WTC11 (cell line): ENCODE measurements at places on chromosomes 12 and 14.
A peak's percentile ranks its signal among the peaks of the same experiment; 100 is the strongest.

GRCh38 chr14:103624860-103625259, 4.2 kb upstream of the KLC1 start:
- H3K27me3 ChIP-seq, result no peaks in the 10 kb centered on the region
- no peak overlapping the region for H3K27ac ChIP-seq
- H3K4me1 ChIP-seq, result peaks cover 8% of the 10 kb centered on the region; the same call in 1 of the 2 replicates
- no peak overlapping the region for H3K4me3 ChIP-seq

- H3K36me3 ChIP-seq, result peaks cover 20% of the 10 kb centered on the region
- H3K27me3 ChIP-seq, result no peaks in the 10 kb centered on the region
- H3K4me3 ChIP-seq, result no peak overlapping the region
- H3K4me1 ChIP-seq, result peaks cover 14% of the 10 kb centered on the region
- DNase-seq, result no peak
These were observed 465.3 kb upstream of the RGS6 start for GRCh38 chr14:71466946-71467345.

GRCh38 chr12:120199595-120200306, 1.2 kb downstream of the RPLP0 start:
- H3K27ac ChIP-seq, result peak overlapping the region; percentile 99
- peaks cover 27% of the 10 kb centered on the region for H3K4me1 ChIP-seq
- H3K27me3 ChIP-seq, result no peaks in the 10 kb centered on the region
- DNase-seq, result no peak

- no peaks in the 10 kb centered on the region for H3K36me3 ChIP-seq
- H3K27ac ChIP-seq, result no peak overlapping the region
- peaks cover 37% of the 10 kb centered on the region for H3K27me3 ChIP-seq
- peaks cover 24% of the 10 kb centered on the region for H3K4me1 ChIP-seq
- no peak for DNase-seq
These were observed 1.2 kb upstream of the LRRK2 start for GRCh38 chr12:40223646-40224045.

GRCh38 chr12:50129290-50129689, 17.3 kb downstream of the COX14 start:
- H3K4me3 ChIP-seq, result no peak overlapping the region
- H3K36me3 ChIP-seq, result peaks cover 41% of the 10 kb centered on the region
- H3K27ac ChIP-seq, result no peak overlapping the region
- H3K27me3 ChIP-seq, result no peaks in the 10 kb centered on the region
- no peaks in the 10 kb centered on the region for H3K4me1 ChIP-seq

DNA sequence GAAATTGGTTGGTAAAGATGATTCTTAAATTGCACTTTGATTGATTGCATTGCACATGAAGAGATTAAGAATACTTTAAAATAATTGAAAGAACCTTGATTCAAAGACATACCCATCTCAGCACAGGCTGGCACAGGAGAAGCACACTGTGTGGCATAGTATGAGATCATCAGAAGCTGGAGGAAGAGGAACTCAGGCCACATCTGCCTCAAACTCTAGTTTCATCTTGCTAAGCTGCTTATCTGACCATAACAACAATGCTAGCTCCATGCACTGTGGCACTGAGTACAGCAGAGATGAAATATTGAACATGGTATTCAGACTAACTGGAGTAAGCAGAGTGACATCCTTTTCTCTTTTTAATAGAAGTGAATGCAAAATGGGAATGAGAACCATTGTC, 99.1 kb downstream of the TBC1D30 start:
- no peak for DNase-seq
- H3K27me3 ChIP-seq, result no peaks in the 10 kb centered on the region
- H3K4me3 ChIP-seq, result no peak overlapping the region
- H3K36me3 ChIP-seq, result no peaks in the 10 kb centered on the region
- no peak overlapping the region for H3K27ac ChIP-seq

DNA sequence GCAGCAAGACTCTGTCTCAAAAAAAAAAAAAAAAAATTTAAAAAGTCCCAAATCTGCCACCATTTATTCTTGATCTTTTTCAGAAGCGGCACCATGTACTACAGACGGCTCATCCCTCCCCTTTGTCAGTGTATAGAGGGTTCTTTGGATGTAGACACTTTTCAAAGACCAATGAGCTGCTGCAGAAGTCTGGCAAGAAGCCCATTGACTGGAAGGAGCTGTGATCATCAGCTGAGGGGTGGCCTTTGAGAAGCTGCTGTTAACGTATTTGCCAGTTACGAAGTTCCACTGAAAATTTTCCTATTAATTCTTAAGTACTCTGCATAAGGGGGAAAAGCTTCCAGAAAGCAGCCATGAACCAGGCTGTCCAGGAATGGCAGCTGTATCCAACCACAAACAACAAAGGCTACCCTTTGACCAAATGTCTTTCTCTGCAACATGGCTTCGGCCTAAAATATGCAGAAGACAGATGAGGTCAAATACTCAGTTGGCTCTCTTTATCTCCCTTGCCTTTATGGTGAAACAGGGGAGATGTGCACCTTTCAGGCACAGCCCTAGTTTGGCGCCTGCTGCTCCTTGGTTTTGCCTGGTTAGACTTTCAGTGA, 6.5 kb upstream of the ACACB start:
- peaks cover 13% of the 10 kb centered on the region for H3K4me1 ChIP-seq
- peak overlapping the region; percentile 92 for H3K27ac ChIP-seq
- H3K36me3 ChIP-seq, result peaks cover 40% of the 10 kb centered on the region
- no peak overlapping the region for H3K4me3 ChIP-seq

DNA sequence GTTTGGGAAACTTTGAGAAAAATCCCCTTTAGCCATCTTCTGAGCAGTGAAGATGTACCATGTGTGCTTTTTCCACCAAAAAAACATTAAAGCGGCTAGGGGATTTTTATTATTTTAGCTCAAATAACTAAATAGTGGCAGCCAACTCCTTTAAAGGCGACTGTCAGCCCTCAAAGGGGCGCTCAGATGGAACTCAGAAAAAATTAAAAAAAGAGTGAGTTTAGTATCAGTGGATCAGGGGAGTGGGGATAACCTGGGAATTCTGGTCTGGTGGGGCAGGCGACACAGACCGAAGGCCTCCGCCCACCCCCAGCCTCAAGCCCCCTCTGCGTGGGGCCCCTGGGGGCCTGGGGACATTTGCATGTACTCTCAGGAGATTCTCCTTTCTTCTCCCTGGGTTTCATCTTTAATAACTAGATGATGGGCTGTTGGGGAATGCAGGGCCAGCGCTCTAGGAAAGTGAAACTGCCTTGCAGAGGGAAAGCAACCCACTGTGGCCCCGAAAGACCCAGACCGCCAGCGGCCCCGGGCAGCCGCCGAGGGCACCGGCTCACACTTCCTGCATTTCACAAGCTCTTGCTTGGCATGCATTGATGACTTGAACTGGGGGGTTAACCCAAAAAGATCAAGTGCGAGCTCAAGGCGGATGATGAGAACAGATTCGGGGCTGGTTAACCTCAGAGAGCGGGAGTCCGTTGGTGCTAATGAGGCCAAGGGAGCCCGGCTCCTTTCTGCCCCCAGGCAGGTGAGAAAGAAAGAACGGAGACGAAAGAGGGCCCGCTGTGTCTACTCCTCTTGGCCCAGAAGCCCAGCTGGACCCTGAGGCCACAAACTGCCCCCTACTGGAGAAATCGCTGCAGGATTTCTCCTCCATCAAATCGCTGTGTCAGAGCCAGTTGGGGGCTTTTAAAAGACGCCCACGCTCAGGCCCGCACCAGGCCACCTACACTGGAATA, 7.3 kb upstream of the BATF start:
- H3K4me1 ChIP-seq, result peaks cover 7% of the 10 kb centered on the region
- H3K27ac ChIP-seq, result no peak overlapping the region
- no peaks in the 10 kb centered on the region; the same call in 1 of the 2 replicates for H3K27me3 ChIP-seq
- H3K4me3 ChIP-seq, result no peak overlapping the region
- H3K36me3 ChIP-seq, result no peaks in the 10 kb centered on the region

- H3K4me1 ChIP-seq, result peaks cover 19% of the 10 kb centered on the region
- peaks cover 4% of the 10 kb centered on the region; the same call in 1 of the 2 replicates for H3K36me3 ChIP-seq
- H3K4me3 ChIP-seq, result no peak overlapping the region
These were observed 113.0 kb downstream of the DYRK2 start for GRCh38 chr12:67761566-67761965.

DNA sequence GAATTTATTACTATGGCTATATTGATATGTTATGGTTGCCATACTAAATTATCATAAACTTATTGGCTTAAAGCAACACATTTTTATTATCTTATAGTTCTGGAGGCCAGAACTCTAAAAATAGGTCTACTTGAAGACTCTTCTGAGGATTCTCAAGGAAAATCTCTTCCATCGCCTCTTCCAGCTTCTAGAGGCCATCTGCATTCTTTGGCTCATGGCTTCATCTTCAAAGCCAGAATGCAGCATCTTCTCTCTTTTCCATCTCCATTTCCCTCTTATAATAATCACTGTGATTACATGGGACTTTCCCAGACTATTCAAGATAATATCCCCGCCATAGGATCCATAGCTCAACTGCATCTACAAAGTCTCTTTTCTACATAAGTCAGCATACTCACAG, 385.4 kb downstream of the RMST start:
- H3K4me1 ChIP-seq, result peaks cover 12% of the 10 kb centered on the region
- no peak overlapping the region for H3K27ac ChIP-seq
- DNase-seq, result no peak
- H3K27me3 ChIP-seq, result no peaks in the 10 kb centered on the region

DNA sequence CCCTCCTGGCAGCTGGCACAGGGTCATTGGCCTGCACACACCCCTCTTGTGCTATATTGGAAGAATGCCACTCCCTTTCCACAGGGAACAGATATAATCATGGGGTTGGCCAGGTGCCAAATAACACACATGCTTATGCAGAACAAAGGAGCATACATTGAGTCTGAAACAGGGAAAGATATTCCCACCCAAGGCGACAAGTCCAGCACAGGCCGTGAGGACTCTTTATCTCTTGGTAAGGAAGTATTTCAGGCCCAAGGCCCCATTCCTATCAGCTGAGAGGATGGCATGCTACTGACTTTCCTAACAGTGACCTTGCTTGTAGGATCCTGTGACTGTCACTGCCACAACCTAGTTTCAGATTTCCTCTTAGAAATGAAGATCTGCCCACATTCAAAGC, 59.0 kb upstream of the STXBP6 start:
- H3K4me1 ChIP-seq, result no peaks in the 10 kb centered on the region
- H3K4me3 ChIP-seq, result no peak overlapping the region
- no peaks in the 10 kb centered on the region for H3K27me3 ChIP-seq
- H3K27ac ChIP-seq, result no peak overlapping the region
- no peaks in the 10 kb centered on the region for H3K36me3 ChIP-seq

- no peaks in the 10 kb centered on the region for H3K27me3 ChIP-seq
- DNase-seq, result no peak
- no peaks in the 10 kb centered on the region for H3K4me1 ChIP-seq
- peaks cover 28% of the 10 kb centered on the region for H3K36me3 ChIP-seq
- no peak overlapping the region for H3K27ac ChIP-seq
- no peak overlapping the region for H3K4me3 ChIP-seq
These were observed 17.1 kb upstream of the AMN start for GRCh38 chr14:102905116-102906108.

DNA sequence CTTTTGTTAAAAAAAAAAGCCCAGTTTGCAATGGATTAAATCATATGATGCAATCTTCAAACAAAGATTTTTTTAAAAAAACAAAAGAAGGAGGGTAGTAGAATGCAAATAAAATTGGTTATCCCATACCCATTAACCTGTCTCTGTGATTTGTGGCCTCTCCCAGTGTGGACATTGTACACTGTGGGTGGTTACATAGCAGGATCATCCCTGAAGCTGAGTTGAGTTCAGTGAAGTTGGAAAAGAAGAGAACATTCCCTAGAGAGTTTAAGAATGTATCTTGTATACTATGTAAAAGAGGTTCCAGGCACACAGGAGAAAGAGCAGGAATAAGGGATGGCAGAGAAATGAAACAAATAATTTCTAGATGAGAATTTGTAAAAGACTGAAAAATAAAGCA, 142.4 kb upstream of the SLC16A7 start:
- DNase-seq, result no peak
- H3K27me3 ChIP-seq, result no peaks in the 10 kb centered on the region
- H3K27ac ChIP-seq, result no peak overlapping the region
- H3K4me1 ChIP-seq, result peaks cover under 1% of the 10 kb centered on the region
- H3K4me3 ChIP-seq, result no peak overlapping the region

DNA sequence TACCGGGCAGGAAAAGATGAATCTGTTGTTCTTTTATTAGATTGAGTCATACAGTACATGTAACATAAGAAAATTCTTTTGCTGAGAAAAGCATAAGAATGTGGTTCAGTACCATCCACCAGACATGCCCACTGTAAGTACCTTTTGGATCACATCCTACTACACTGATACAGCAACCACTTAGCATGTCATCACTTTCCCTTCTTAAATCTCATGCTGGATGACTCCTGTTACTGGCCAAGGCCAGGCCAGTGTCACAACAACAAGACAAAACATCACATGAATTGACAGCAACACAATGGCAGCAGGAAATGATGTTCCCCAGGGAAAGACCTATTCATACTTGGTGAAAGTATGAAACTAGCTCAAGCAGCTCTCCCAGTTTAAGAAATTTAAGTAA, 46.4 kb downstream of the STXBP6 start:
- DNase-seq, result no peak
- H3K27ac ChIP-seq, result no peak overlapping the region
- H3K27me3 ChIP-seq, result no peaks in the 10 kb centered on the region
- H3K36me3 ChIP-seq, result no peaks in the 10 kb centered on the region
- H3K4me1 ChIP-seq, result peaks cover 4% of the 10 kb centered on the region

GRCh38 chr14:63401646-63402045, 82.9 kb upstream of the GPHB5 start:
- peaks cover 23% of the 10 kb centered on the region for H3K36me3 ChIP-seq
- no peak for DNase-seq
- H3K4me3 ChIP-seq, result no peak overlapping the region
- peaks cover 30% of the 10 kb centered on the region for H3K4me1 ChIP-seq
- no peak overlapping the region for H3K27ac ChIP-seq
- no peaks in the 10 kb centered on the region for H3K27me3 ChIP-seq

- no peak for DNase-seq
- peaks cover 23% of the 10 kb centered on the region for H3K4me1 ChIP-seq
- no peaks in the 10 kb centered on the region for H3K36me3 ChIP-seq
- H3K27ac ChIP-seq, result no peak overlapping the region
- H3K4me3 ChIP-seq, result no peak overlapping the region
These were observed 21.0 kb upstream of the CCND2 start for GRCh38 chr12:4252601-4253000.

- H3K36me3 ChIP-seq, result no peaks in the 10 kb centered on the region
- H3K4me3 ChIP-seq, result no peak overlapping the region
- H3K27me3 ChIP-seq, result no peaks in the 10 kb centered on the region
- no peak for DNase-seq
These were observed 80.0 kb upstream of the SLC8A3 start for GRCh38 chr14:70268760-70269159.

DNA sequence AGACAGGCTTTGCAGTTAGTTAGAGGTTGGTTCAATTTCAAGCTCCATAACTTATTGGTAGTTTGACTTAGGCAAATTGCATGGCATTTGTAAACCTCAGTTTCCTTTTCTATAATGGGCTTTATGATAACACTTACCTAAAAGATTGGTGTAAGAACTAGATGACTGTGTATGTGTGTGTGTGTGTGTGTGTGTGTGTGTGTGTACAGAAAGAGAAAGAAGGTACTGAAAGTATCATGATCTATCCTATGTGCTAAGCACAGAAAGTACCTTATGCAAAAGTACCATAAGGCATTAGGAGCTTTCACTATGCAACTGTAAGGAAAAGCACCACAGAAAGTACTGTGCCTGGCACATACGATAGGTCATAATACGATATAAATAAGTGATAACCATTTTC, 304.3 kb upstream of the KITLG start:
- no peaks in the 10 kb centered on the region for H3K36me3 ChIP-seq
- H3K27ac ChIP-seq, result no peak overlapping the region
- no peaks in the 10 kb centered on the region for H3K27me3 ChIP-seq
- H3K4me1 ChIP-seq, result peaks cover 8% of the 10 kb centered on the region
- H3K4me3 ChIP-seq, result no peak overlapping the region
- DNase-seq, result no peak
